ENCODE measurements at places on chromosomes 1 and 21.

DNA sequence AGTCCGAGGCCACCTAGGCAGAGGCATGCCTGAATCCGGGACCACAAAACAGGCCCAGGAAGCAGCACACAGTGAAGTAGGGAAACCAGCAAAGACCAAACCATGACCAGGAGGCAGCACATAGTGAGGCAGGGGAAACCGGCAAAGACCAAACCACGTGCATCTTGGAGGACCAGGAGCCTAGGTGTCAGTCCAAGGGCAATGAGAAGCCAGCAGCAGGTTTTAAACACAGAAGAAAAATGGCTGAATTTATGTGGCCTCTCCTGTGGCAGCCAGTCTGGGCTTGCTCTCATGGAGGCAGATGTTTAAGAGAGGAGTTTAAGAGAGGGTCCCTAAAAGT is 42.5 kb downstream of the NPHP4 start:
- DNase-seq: no peak

GRCh38 chr1:172513479-172513878 is 19.5 kb upstream of the SUCO start:
- no peak for DNase-seq

DNA sequence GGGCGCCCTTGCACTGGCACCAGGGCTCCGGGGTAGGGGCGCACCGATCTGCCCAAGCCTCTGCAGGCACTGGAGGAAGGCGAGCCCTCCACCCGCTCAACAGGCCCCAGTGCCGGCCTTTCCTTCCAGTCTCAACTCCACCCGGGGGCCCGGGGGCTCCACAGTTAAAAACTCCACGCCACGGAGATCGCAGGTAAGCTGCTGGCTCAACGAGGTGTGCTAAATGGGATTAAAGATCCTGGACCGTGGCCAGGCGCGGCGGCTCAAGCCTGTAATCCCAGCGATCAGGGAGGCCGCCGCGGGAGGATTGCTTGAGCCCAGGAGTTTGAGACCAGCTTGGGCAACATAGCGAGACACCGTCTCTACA is 536 bp downstream of the HSF2BP start:
- DNase-seq: no peak

DNA sequence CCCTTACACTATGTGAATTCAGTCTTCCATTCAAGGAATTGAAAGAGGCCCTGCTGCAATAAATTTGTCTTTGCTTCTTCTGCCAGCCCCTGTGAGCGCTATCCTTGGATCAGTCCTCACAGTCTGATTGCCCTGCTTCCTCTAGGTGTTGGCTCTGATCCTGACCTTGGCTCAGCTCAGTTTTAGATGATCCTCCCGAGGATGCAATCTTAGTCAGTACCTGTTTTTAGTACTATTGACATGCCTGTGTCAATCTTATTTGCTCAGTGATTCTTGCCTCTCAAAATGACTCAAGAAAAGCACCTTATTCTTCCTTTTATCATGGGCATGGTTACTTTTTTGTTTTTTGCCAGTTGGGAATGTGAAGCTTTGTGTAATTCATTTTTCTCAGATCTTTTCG is 101.4 kb upstream of the KCNK1 start:
- no peak for DNase-seq

- DNase-seq: no peak
Measured at GRCh38 chr1:205921570-205921909, 21.7 kb downstream of the SLC26A9 start.

GRCh38 chr1:165661703-165662102 is 30.7 kb downstream of the MGST3 start:
- DNase-seq: no peak

DNA sequence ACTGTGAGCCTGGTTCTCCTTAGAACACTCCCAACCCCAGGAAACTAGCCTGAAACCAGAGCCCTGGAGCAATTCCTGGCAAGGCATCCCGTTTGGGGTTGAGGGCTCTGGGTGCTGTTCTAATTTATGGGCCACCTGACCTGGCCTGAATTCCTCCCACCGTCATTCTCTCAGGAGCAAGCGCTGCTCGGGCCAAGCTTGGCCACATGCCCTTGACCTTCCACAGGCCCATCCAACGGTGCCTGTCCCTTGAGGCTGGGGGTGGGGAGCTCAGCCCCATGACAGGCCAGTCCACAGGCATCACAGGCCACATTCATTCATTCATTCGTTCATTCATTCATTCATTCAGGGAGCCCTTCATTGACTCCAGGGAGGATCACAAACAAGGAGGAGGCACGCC is 5.3 kb downstream of the PADI2 start:
- DNase-seq: no peak

DNA sequence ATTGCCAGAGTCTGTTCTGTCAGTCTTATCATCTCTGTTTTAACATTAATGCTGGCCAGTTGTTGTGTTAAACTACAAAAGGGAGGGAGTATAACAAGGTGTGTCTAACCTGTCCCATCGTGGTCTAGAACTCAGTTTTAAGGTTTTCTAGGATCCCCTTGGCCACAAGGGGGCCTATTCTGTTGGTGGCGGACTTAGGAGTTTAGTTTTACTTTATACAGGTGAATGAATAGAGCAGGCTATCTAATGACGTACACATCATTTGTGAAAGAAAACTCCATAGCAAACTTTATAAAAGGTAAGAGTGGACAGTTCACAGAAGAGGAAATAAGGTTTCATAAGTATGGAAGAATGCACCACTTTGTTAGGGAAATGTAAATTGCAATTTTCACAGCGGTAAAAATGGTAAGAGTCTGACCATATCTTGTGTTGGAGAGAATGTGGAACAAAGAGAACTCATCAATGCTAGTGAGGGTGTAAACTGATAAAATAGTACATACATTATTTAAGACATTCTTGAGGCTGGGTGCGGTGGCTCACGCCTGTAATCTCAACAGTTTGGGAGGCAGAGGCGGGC is 2.5 kb upstream of the ATF6 start:
- DNase-seq: peak; percentile 30

DNA sequence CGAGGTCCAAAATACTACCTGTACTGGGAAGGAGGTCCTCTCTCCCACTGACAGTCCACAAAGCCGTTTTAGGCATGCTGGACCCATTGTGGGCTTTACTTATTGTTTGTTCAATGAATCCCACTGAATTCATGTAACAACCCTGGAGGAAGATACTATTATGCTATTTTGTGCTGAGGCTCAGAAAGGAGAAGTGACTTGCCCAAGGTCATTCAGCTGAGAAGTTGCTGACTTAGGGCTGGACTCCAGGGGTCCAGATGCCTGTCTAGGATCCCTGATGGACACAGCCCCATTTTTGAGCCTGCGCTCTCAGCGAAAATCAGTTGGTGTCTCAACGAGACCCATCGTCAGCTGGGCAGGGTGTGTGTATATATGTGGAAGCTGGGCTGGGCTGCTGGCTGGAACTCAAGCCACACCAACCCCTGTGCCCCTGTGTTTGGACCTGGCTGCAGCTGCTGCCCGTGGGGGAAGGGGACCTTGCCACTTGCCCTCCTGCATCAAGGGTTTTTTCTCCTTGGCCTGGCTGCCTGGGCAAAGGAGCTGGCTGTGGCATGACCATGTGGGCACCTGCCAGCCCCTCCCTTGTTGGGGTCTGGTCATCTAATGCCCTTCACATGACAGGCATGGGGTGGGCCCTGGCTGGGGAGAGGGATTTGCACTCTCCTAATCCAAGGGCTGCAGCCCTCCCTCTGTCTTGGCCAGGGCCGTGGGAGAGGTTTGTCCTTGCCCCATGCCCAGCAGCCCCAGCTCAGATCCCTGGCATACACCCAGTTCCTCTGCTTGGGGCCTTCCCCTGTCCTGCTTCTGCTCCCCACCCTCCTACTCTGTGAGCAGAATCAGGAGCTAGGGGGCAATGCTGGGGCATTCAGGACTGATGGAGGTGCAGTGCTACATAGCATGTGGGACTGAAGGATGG is 15.0 kb downstream of the KCNQ4 start:
- no peak for DNase-seq

GRCh38 chr1:172322219-172323061 is 98.0 kb upstream of the C1orf105 start:
- DNase-seq: no peak

DNA sequence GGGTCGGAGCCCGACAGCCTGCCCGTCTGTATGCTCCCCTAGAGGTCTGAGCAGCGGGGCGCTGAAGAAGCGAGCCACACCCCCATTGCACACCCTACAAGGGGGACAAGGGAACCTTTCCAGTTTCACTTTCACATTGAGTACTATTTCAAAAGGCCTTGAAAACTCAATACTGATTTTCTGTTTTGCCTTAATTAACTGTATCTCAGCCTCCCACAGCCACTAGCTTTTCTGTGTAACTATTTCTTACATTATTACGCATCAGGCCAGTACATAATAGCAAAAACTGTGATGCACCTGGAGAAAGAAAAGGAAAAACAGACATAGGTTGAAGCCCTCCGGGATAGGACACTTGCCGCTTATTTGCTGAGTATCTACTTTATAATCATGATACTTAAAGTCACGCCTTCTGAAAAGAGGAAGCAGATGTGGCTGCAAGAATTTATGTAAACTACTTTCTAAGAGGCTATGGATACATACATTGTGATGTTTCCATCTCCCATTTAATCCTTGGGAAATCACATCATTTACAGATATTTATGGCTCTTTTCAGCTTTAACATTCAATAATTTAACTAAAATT is 1719.5 kb downstream of the MRPL39 start:
- peak; percentile 2 for DNase-seq

DNA sequence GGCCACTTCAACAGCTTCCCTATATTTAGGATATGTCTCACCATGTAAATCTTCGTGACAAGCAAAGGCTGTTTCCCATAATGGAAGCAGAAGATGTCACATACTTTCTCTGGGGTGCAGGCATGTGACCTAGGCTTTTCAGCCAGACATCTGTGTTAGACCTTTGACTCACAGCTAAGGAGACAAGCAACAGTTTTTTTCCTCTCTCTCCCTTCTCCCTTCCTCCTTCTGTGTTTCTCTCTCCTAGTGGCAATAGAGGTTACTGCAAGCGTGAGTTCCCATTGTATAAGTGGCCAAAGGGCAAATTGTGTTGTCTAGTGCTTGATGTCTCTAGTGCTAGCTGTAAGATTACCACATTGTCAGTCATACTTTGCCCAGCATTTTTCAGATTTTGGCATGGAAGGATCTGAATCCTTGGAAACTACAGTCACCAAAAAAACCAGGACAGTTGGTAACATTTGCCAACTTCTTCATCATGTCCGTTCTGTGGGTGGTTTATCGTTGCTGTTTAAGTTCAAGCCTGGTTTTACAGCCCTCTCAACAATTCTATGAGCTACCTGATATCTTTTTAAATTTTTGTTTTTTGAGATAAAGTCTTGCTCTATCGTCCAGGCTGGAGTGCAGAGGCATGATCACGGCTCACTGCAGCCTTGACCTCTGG is 44.4 kb upstream of the RABGAP1L start:
- no peak for DNase-seq

DNA sequence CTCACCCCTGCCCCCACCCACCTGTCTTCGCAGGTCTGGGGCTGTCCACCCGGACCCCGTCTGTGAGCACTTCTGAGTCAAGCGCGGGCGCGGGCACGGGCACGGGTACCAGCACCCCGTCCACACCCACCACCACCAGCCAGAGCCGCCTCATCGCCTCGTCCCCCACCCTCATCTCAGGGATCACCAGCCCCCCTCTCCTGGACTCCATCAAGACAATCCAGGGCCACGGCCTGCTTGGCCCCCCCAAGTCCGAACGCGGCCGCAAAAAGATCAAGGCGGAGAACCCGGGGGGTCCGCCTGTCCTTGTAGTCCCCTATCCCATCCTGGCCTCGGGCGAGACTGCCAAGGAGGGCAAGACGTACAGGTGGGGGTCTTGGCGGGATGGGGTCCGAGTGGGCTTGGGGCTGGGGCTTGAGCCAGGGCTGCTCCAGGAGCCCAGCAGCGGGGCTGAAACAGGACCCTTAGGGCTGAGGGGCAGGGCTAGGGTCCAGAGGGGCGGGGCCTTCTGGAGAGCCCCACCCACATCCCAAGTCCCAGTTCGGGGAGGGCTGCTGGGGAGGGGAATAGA is 23.9 kb downstream of the ZNF362 start:
- DNase-seq: no peak

GRCh38 chr1:180235502-180236239 is 5.6 kb downstream of the LHX4 start:
- DNase-seq: no peak
